ENCODE measurements at places on chromosomes 16 and 17.

DNA sequence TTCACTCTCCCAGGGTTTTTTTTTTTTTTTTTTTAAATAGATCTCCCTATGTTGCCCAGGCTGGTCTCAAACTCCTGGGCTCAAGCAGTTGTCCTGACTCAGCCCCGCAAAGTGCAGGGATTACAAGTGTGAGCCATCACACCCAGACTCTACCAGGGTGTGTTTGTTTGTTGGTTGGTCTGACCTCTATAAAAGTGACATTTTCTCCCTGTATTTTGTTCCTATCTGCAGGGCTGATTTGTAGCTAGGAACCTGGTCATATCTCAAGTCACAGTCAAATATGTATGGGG, 46.3 kb upstream of the B4GALNT2 start:
- DNase-seq = no peak

DNA sequence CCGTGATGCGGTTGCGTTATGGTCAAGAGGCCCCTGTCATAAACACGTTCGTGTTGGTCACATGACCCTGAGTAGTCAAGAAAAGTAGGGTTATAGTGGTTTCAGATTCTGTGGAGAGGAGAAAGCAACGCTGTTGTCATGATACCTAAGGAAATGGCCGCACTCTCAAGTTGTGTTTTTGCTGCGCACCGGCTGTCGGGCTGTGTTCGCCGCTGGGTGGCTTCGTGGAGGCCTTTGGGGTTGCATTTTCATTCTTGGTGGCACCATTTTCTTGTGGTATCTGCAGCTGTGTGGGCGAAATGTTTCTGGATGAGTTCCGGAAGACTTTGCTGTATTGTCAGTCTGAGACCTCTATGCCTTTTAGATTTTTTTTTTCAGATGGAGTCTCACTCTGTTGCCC, 35.0 kb downstream of the DEF8 start:
- DNase-seq = no peak

DNA sequence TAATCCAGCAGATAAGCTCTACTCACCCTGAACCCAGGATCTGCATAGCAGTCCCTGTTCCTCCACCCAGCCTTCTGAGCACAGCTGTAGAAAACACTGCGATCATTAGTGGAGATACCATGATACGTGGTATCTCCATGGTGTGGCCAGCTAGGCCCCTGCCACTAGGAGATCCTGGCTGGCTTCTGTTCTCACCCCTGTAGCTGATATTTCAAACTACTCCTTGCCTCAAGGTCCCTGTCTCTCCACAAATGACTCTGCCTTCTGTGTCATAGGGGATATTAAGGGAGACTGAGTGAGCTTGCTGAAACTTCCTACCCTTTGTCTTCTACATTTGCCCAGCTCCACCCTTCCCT, 44.3 kb downstream of the ERN1 start:
- no peak for DNase-seq

DNA sequence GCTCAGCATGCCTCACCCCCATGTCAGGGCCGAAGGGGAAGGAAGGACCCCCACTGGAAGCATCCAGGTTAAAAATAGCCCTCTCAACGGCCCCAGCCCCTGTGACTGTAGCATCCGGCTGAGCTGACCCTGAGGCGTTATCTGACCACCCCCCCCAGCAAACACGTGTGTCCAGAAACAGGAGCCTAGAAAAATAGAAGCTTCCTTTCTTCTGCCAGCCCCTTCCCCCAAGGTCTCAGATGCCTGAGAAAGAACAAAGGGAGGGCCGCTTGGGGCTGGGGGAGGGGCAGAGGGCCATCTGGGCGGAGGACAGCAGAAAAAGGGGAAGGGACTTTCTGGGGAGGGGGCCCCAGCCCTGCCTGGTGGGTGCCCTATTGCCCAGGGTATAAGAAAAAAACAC, 55.8 kb downstream of the ACTG1 start:
- no peak for DNase-seq

DNA sequence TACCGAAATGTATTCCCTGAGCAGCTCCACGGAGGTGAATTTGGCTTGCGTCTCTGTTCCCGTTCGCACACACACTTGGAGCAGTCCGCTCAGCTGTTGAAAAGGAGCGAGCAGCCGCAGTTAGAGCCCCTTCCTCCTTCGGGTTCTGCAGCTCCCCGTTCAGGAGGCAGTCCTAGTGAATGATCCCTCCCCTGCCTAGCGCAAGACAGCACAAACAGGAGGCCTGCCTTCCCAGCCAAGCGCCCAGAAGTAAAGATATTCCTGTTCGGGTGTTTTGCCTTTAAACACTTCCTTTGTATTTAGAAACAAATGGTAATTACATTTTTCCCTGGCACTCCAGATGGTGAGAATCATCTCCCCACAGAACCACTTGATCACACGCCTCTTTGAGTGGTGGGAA, 64.7 kb downstream of the ABCC12 start:
- no peak for DNase-seq

DNA sequence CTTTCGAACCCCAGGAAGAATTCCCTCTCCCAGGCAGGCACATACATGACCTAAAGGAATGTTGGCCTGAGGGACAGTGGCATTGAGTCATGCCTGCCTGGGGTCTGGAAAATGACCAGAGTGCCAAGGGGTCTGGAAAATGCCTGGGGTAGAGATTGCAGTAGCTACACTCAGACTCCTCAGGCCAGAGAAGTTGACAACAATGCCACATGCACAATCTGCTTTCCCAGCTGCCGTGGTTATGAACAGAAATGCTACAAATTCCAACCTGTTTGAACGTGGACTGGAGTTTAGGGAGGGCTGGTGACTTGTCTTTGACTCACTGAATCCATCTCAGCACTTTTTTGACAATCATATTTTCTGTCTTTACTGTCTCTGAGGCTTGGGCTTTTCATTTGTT, 250.0 kb downstream of the ABCC12 start:
- peak; percentile 34 for DNase-seq

DNA sequence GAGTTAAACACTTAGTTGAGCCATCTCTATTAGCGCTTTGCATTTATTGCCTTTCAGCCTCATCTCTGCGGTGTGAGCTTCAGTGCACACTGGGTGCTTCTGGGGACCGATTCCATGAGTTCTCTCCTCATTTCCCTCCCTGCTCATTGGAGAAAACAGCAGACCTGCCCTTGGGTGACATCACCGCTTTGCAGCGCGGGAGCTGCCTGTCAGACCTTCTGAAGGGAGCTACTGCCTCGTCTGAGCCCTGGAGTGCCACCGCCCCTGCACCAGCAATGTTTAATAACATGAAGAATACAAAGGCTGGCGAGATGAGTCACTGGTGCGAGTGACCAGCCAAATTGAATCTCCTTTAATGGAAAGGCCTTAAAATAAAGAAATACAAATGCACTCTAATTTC, 30.2 kb upstream of the CPPED1 start:
- DNase-seq = peak; percentile 13

- DNase-seq = no peak
Observed at GRCh38 chr16:57140931-57141668, 44.7 kb downstream of the PSME3IP1 start.

DNA sequence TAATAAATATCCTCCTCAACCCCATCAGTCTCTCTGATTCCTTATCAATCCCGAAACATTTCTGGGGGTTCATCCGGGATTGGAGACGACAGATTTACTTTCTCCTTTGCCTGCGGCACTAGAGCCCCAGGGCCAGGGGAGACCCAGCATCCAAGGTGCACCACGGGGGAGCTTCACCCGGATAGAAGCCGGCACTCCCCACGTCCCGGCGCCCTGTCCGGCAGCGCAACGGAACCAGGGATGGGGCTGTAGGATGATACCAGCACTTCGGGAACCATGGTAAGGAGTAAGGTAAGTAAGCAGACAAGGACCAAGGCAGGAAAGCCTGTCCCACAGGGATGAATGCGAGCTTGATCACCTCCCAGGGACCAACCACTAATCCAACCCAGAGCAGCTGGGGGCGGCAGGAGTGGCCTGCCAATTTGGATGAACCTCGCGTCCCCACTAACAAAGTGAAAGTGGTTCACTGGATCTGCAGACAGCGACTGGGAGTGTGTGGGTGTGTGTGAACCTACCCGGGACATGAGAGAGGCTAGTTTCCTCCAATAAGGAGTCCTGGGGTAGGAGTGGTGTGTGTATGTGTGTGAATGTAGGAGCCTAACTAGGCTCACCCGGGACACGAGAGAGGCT, 11.9 kb downstream of the POLR3K start:
- no peak for DNase-seq

- DNase-seq = peak; percentile 98
Observed at GRCh38 chr17:48637323-48638260, 11.4 kb upstream of the HOXB9 start.

GRCh38 chr17:71115669-71115972, 946.3 kb downstream of the KCNJ2 start:
- peak; percentile 79 for DNase-seq

GRCh38 chr17:45440161-45440778, 7.6 kb upstream of the ARHGAP27 start:
- DNase-seq = no peak

GRCh38 chr17:50365165-50365564, 7.8 kb downstream of the MRPL27 start:
- no peak for DNase-seq

DNA sequence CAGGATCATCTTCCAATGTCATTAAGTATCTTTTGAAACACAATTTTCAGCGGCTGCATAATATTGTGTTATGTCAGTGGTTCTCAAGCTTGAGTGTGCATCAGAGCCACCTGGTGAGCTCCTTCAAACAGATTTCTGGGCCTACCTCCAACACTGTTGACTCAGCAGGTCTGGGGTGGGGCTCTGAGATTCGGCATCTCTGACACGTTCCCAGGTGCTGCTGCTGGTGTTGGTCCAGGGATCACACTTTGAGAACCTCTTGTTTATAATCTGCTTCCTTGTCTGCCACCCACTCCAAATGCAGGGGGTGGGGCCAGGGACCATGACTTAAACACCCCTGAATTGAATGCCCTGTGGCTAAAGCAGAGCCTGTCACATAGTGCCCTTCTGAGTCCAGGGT, 73.8 kb upstream of the HNF1B start:
- no peak for DNase-seq

DNA sequence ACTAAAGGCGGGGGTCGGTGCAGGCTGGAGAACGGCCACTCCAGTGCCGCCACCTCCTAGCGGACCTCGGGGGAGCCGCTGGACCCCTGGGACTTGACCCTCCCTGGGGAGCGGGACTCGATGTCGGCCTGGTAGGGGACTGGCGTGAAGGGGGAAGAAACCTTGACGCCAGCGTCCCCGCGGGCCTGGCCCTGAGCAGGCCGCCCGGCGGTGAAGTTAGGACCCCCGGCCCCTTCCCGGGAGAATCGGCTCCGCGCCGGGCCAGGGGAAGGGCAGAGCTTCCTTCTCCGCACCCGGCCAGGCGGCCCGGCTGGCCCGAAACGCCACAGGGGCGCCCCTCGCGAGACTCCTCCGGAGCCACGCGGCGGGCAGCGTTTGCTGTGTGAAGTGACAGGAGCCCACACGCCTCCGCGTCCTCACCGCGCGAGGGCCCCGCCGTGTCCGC, 389 bp downstream of the DUS1L start:
- peak; percentile 25 for DNase-seq

DNA sequence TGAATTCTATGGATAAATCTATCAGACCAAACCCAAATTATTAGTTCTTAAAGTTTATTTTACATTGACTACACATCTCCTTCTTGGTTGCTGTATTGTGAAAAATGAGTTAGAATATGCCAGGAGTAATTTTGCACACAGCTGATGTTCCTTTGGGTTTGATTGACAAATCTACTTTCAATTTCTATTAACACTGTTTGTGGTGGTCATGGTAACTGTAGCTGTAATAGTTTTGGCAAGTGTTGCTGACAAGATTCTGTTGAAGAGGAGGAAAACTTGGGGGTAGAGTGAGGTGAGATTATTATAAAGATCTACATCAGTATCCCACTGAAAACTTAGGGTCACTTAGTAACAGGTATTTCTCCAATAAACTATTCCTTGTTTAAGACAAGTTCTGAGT, 30.3 kb downstream of the MRTFB start:
- no peak for DNase-seq

DNA sequence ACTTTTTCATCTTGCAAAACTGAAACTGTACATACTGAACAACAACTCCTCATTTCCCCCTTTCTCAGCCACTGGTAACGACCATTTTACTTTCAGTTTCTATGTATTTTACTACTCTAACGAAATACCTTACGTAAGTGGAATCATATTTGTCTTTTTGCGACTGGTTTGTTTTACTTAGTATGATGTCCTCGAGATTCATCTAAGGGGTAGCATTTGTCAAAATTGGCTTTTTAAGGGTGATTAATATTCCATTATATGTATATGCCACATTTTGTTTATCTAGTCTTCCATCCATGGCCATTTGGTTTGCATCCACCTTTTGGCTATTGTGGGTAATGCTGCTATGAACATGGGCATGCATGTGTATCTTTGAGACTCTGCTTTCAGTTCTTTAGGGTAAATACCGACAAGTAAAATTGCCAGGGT, 10.4 kb downstream of the KPNB1 start:
- DNase-seq = no peak

DNA sequence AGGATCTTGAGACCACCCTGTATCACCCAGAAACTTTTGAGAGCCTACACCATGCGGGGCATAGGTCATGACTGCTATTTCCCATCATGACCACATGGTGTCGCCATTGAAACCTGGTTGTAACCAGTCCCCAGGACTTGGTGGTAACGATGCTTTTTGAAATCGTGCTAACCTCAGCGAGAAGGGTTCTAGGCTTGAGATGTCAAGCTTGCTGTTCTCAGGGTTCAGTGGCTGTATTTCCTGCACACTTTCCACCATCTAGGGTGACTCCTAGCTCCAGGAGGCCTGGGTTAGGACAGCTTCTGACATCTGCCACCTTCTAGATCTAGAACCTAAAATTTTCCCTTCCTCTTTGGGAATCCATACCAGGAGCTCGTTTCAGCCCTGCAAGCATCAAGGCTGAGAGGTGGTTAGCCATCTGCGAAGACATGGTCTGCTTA, 13.0 kb upstream of the SPNS3 start:
- peak; percentile 66 for DNase-seq

GRCh38 chr17:1931844-1932579, 93.1 kb downstream of the RTN4RL1 start:
- DNase-seq = no peak

- peak; percentile 70 for DNase-seq
Observed at GRCh38 chr17:31586946-31587345, 195.5 kb downstream of the RAB11FIP4 start.

DNA sequence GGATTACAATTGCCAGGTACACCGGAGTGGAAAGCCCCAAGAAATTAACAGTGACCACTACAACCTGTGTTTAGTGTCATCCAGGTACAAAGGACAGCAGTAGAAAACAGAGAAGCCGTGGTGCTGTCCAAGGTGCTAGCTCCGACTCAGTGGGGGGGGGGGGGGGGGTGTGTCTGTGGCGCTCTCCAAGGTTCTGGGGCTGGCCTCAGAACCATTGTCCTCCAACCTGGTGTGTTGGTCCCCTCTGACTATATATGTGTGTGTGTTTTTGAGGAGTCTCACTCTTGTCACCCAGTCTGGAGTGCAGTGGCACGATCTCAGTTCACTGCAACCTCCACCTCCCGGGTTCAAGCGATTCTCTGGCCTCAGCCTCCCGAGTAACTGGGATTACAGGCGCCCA, 5.8 kb upstream of the ZNF23 start:
- DNase-seq = no peak

- DNase-seq = peak; percentile 75
Observed at GRCh38 chr16:56848029-56848936, 16.7 kb upstream of the SLC12A3 start.

GRCh38 chr16:12206098-12206748, 229.7 kb downstream of the SNX29 start:
- no peak for DNase-seq

Measured in AG10803 (cell line).